ENCODE measurements at places on chromosomes 12 and 14. TPM values are rescaled to one million over a fixed set of nuclear protein-coding genes. Genes with fewer than 3 reads are reported as not detected.

The MYL2 gene
- 1.5 TPM for polyA plus RNA-seq

The ALX1 gene
- 0.06 TPM for polyA plus RNA-seq

The PSMD9 gene
- 55.2 TPM for polyA plus RNA-seq

The NTN4 gene
- polyA plus RNA-seq: 28.4 TPM

The AMDHD1 gene
- 2.7 TPM for polyA plus RNA-seq

The KRT6A gene
- 0.01 TPM for polyA plus RNA-seq

The TMCC3 gene
- polyA plus RNA-seq: 24.3 TPM

The DNAJC22 gene
- 50.0 TPM for polyA plus RNA-seq

The KRT72 gene
- 2.0 TPM for polyA plus RNA-seq

The KRT71 gene
- 0.04 TPM for polyA plus RNA-seq

The ARHGEF40 gene
- polyA plus RNA-seq: 28.7 TPM

The GNG2 gene
- polyA plus RNA-seq: 50.6 TPM

The CLEC4C gene
- polyA plus RNA-seq: 0.07 TPM

The GZMH gene
- polyA plus RNA-seq: 0.70 TPM

The RTN1 gene
- polyA plus RNA-seq: 45.0 TPM

The PMCH gene
- polyA plus RNA-seq: 0.18 TPM
